ENCODE measurements at places on chromosomes 4 and X.

GRCh38 chr4:13180701-13181100 lies 303.4 kb downstream of the RAB28 start:
- DNase-seq, result no peak

- no peak for DNase-seq
Observed at GRCh38 chr4:185592845-185593488, 57.7 kb upstream of the PDLIM3 start.

GRCh38 chrX:70030301-70030767 lies 19.4 kb downstream of the AWAT2 start:
- DNase-seq, result peak; percentile 46

GRCh38 chrX:110847334-110847733 lies 51.7 kb upstream of the CHRDL1 start:
- DNase-seq, result peak; percentile 68

DNA sequence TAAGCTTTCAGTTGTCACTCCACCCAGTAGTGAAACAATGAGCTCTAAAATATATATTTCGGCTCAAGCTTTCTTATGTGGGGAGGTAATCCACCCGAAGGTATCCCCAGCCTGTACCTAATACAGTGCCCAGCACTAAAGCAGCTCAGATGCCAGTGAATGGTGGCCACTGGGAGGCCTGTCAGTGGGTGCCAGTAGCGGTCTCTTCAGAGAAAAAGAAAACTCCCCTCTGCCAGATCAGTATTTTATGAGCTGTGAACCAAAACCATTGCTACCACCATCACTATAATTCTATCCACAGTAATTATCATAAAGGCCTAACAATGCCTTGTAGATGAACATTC lies 835 bp upstream of the NFKB1 start:
- peak; percentile 70 for DNase-seq

DNA sequence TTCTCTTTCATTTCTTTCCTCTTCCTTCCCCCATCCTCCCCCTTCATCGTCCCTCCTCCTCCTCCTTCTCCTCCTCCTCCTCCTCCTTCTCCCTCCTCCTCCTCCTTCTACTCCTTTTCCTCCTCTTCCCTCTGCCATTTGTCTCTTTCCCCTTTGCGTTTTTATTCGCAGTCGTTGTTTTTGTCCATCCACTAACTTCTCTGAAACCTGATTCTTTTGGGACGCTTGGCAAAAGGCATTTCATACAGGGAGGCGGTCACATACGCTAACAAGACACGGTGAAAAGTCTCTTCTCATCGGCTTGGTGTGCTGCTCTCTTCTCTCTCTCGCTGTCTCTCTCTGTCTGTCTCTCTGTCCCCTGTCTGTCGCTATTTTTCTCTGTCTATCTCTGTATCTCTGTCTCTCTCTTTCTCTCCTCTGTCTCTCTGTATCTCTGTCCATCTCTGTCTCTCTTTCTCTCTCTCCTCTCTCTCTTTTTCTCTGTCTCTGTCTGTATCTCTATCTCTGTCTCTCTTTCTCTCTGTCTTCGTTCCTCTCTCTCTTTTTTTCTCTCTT lies 5.4 kb upstream of the SHOX start:
- DNase-seq, result no peak

DNA sequence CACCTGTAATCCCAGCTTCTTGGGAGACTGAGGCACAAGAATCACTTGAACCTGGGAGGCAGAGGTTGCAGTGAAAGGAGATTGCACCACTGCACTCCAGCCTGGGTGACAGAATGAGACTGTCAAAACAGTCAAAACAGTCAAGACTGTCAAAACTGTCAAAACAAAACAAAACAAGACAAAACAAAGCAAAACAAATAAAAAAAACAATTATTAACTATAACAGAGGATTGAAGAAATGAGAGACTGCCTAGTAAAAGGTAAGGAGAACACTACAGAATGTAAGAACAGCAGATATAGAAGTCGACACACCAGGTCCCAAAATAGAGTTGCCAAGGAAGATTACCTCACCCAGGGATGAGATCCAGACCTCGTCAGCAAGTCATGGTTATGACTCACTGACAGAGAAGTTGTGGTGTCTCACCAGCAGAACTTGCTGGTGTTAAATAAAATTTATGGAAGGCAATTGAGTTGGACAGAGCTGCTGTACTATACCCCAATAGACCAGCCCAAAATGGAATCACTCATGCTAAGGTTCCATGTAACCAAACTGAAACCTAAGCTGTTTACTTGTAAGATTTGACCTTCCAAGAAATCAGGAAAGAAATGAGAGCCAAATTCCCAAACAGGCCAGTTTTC lies 32.1 kb upstream of the GK start:
- DNase-seq, result no peak

GRCh38 chr4:140213749-140214148 lies 59.8 kb upstream of the MAML3 start:
- no peak for DNase-seq

DNA sequence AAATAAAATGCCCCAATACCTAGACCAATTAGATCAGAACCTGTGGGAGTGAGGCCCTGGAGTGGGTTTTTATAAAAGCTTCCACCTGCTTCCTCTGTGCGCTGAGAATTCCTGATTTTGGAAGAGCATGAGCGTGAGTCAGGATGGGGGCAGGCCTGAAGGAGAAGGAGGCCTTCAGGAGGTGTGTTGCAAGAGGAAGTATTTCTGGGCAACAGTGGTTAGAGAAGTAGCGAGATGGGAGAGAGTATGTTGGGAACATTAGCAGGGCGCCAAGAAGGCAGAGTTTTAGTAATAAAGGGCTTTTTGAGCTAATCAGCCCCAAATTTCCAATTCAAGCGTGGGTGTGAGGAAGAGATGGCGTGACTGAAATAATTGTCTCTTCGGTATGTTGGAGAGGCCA lies 349.8 kb downstream of the UNC5C start:
- DNase-seq, result no peak

DNA sequence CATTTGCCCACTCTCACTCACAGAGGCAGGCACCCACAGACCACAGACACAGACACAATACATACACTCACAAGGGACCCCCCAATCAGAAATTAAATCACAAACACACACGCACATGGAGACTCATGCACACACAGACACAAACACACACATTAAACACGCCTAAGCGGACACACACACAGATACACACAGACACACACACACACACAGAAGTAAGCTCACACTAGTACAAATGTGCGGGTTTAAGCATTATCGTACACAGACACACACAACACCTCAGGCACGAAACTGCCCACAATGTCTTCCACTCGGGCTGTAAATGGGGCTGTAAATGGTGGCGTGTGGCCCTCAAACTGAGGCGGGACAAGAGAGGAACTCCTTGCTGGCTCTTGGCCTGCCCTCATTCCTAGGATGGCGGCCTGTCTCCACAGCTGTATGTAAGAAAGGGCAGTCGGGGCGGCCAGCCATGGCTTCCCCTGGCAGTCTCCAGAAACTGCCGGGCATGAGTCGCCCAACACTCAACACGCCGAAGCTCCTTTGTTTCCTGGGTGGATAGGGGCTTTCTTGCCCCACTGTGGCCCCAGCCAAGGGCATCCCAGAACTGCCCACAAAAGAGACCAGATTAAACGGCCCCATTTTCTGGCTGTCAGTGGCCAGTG lies 53.9 kb downstream of the NBDY start:
- no peak for DNase-seq

DNA sequence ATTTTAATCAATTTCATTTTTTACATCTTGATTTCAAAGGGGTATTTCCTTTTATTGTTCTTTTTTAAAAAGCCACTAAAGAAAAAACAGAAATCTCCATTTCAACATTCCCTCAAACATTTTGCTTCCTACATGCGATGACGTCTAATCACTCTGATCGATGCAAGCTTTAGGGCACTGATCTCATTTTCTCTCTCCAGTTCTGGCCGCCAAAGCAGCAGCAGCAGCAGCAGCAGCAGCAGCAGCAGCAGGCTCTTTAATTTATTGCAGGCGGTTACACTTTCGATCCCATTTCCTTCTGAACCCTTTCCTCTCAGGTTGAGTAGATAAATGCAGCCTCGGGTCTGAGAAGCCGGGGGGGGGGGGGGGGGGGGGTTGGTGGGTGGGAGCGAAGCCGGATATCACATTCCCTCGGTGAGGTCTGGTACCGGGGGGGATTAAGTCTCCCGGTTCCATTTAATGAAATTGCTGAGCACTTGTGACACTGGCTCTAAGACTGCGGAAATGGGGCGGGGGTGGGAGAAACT lies 3.4 kb upstream of the PCDH7 start:
- DNase-seq, result no peak

DNA sequence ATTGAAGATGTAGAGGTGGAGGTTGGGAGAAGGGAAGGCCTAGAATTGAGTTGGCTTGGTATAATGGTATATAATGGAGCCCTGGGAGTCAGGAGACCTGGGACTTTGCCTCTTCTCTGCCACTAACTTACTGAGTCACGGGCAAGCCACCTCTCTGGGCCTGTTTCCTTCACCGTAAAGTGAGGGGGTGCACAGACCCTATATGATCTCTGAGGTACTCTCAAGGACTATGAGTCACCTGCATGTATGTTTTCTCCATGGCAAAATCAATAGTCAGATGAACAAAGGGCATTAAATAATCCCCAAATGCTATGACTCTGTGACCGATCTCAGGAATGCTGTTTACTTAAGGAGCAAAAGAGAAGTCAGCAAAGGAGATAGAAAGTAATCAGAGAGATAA lies 5.1 kb downstream of the P2RY4 start:
- no peak for DNase-seq

GRCh38 chr4:1768367-1769034 lies 24.6 kb upstream of the FGFR3 start:
- DNase-seq, result no peak

- no peak for DNase-seq
Observed at GRCh38 chr4:172851534-172851933, 317.1 kb upstream of the GALNT7 start.

GRCh38 chr4:126269106-126269505 lies 954.4 kb downstream of the FAT4 start:
- DNase-seq, result no peak

GRCh38 chr4:80841587-80842281 lies 188.8 kb upstream of the BMP3 start:
- DNase-seq, result no peak

DNA sequence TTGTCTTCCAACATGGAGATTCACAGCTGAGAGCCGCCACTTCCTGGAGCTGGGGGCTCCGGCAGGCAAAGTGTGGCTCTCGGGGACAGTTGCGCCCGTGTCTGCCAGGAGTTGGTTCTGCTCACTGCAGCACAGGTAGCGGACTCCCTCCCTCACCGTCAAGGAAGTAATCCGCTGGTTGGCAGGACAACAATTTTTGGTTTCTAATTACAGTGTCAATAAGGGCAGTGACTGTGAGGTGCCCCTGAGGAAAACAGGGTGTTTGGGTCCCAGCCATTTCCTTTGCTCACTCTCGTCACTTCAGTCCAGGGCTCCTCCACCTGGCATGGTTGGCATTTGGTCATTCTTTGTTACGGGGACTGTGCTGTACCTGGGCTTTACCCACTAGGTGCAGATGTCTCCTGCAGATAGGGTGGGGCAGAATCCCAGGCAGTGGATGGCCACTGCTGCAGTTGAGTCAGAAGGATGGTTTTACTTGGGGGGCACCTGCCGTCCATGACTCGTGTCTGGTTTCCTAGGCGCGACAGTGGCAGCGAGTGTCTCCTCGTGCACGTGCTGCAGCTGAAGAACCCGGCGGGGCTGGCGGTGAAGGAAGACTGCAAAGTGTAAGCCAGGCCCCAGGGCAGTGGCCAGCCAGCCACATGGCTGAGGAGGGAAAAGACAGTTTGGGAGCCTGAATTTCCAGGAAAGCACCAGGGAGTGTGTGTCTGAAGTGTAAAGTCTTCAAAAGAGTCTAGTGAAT lies 32.1 kb upstream of the CLCN4 start:
- no peak for DNase-seq

GRCh38 chr4:1031956-1032795 lies 20.8 kb downstream of the FGFRL1 start:
- DNase-seq, result no peak

DNA sequence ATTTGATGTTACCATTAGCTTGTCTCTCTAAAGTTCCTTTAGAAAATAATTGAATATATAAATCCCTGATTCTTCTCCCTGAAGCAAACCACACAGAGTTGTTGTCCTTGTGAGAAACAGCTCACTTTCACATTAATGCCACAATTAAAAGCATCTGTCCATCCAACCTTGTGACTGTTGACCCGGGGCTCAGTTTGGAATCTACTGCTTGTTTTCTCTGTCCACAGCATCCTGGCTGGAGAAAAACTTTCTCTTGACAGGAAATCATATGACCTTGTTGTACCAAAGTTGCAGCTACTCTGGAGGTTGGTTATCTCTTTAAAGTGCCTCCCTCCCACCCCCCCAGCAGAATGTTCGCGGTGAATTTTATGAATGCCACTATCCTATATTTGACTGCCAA lies 3.1 kb downstream of the PRKG2 start:
- DNase-seq, result no peak

GRCh38 chrX:69051901-69052300 lies 113.4 kb downstream of the PJA1 start:
- DNase-seq, result no peak

DNA sequence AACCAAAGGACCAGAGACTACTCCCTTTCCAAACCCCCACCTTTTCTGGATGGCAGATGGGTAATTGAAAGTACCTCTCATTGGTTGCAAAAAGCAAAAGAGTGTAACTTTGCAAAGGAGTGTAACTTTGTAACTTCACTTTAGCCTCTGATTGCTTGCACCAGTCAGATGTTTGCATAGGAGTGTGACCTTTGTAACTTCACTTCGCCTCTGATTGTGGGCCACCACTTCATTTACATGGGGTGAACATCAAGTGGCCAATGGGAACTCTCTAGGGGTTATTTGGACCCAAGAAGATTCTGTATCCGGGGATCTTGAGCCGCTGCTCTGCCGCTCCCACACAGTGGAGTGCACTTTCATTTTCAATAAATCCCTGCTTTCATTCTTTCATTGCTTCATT lies 9.9 kb upstream of the SLC25A43 start:
- DNase-seq, result no peak

- DNase-seq, result no peak
Observed at GRCh38 chr4:120842031-120842430, 80.5 kb downstream of the PRDM5 start.

- no peak for DNase-seq
Observed at GRCh38 chr4:59565836-59566235, 1634.3 kb upstream of the ADGRL3 start.

DNA sequence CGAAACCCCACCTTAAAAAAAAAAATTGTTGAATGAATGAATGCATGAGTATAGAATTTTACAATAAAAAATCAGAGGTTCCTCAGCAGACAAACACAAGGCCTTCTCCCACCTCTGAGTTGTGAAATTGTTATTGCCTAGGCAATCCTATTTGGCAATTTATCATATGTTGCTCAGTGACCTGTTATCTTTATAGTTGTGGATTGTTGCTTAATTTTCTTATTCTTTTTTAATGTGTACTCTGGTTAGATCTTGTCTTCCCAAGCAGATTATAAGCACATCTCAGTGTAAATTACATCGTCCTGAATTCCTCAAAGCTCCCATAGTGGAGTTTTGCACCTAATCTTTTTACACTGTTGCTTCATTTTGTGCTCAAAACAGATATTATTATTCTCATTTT lies 71.9 kb downstream of the RBM47 start:
- DNase-seq, result no peak

- DNase-seq, result peak; percentile 86
Observed at GRCh38 chr4:15130441-15130840, 128.2 kb downstream of the CPEB2 start.

- no peak for DNase-seq
Observed at GRCh38 chr4:80185787-80186548, 11.3 kb upstream of the PRDM8 start.

Measured in cerebellar cortex (tissue), 1 donor.